ENCODE measurements at places on chromosomes 7 and 10.

- DNase-seq, result no peak
Observed at GRCh38 chr10:23075672-23076071, 19.7 kb upstream of the MSRB2 start.

DNA sequence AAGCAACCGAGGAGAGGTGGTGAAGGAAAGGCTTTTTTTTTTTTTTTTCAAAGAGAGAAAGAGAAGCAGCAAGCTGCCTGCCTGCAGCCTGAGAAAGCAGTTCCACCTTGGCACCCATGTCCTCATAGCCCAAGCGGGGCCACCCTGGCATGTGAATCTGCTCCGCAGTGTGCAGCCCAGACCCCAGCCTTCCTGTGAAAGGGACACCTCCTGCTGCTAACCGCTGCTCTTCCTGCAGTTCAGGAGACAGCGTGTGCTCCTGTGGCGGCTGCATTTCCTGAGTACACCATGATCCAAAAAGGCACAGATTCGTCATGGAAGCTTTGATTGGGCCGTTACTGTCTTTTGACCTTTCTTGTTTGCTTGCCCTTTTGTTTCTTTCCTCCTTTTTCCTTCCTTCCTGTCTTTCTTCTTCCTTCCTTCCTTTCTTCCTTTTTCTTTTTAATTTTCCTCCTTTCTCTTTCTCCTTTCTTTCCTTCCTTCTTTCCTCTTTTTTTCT is 38.1 kb downstream of the IKZF1 start:
- DNase-seq, result no peak

DNA sequence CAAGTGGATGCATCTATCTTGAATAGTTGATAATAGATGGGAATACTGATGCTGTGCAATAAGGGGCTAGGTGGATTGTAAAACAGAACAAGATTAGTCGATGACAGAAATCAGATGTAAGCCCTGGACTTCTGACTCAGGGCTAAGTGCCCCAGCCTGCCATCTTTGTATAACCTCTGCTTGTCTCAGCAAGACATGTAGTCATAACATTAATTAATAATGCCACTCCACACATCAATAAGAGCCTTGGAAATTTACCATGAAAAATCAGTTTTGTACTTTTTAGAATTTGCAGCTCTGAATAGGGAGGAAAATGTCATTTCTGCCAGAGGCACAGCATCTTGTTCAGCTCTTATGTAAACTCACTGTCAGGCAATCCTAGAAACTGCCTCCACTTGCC is 529.1 kb downstream of the PHTF2 start:
- DNase-seq, result no peak

DNA sequence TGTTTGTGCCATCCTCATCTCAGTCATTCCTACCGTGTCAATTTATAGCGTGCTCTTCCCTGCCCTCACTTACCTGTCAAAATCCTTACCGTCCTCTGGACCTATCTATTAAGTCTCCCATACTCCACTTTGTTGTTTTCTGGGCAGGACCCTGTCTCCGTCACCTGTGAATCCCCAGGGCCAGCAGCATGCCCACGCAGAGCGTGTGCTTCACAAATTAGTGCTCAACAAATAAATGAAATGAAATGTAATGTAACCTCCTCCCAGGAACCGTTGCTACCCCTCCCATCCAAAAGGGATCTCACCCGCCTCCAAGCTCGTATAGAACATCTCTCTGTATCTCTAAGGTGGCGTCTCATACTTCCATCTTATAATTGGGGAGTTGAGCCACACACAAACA is 589.9 kb upstream of the MGMT start:
- DNase-seq, result no peak

DNA sequence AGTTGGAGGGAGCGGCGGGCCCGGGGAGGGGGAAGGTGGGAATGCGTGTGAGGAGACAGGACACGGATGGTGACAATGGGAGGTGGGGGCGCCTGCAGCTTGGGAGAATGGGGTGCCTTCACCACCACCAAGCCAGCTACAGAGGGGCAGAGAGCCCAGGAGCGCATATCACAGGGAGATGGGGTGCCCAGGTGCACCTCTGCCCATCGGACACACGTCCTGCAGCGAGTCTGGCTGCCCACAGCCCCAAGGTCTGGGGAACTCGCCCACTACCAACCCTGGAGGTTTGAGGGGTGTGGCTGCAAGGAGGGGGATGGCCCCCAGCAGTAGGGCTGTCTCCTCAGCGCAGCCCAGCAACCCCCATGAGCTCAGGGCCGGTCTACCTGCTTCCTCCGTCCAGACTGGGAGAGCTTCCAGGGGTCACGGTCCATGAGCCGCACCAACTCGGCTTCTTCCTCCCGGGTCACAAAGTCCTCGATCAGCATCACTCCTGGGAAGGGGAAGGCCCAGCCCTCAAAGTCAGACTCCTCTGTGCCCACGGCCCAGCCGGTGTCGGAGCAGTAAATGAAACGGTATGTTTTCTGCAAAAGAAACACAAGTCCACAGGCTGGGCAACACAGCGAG is 5.3 kb downstream of the ALKBH4 start:
- DNase-seq, result no peak

DNA sequence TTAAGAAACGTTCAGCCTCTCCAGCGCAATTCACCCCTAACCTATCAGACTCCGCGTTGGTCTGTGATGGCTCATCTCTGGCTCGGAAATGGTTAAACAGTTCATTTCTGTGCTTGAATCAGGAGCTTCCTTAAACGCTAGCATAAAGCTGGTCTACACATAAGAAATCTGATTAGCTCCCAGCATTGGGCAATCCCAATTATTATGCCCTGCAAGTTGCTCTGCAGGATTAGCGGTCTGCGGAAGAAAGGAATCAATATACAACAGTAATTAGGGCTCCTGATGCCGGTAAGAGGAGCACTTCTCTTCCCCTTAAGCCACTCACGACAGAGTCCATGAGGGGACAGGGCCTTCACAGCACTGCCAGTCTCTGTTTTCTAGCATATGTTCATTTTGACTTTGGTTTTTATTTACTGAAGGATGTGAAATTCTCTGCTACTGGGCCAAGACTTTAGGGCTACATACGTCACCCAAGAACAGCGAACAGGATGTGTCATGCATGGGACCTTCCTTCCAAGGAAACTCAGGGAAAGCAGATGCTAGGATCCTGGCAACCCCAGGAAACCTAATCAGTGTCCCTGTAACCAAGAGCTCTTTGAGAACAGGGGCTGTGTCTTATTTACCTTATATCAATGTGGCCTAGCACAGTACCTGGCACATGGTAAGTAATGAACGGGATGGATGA is 324.4 kb downstream of the KCNMA1 start:
- no peak for DNase-seq

DNA sequence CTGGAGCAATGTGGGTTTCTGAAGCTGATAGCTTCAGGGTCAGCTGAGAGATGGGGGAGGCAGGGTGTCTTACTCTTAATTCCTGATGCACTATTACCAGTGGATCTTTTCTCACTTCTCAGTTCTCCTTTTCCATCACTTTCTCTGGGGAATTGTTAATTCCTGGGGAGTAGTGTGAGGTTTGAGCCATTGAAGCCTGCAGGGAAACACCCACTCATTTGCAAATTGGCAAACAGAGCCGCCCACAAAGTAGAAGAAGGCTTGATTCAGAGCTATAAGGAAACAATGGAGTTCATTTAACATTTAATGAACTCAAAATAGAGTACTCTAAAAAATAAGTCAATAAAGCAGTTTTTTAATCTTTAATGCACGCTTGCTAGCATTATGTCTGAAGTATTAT is 4.3 kb upstream of the TECTB start:
- no peak for DNase-seq

DNA sequence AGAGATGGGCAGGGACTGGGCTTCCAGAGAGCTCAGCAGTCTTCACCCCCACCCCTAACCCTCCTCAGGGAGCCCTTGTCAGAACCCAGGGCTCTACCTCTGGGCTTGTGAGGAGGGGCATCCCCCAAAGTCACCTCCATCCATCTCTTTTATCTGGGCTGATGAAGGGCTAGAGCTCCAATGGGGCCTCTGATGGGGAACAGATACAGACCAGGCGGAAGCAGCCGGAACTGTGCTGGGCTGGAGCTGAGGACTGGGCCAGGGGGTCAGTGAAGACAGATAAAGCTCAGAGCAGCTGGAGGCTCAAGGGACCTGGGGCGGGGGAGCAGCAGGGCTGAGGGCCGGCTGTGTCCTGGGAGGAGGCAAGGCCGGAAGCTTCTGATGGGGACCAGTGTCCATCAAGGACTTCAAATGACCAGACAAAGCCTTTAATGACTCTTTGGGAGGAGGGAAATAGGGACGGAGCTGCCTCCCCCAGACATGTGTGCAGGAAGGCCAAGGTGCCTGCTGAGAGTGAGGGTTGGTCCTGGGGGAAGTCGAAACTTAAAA is 10.2 kb downstream of the KAZALD1 start:
- DNase-seq, result no peak

DNA sequence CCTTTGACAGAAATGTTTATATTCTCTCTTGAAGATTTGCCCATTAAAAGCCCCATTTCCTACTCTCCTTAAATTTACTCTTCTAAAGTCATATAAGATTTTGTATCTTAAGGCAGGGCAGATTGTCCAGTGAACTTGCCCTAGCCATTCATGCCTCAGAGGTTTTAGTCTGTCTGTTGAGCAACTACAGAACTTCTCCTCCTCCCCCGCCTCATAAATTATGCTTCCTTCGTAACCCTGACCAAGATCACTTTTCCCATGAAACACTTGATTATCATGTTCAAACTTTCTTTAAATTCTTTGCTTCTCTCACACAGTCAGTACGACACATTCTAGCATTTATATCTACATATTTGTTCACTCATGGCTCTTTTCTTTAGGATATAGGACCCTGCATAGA is 621.3 kb downstream of the ANKRD7 start:
- DNase-seq, result no peak

DNA sequence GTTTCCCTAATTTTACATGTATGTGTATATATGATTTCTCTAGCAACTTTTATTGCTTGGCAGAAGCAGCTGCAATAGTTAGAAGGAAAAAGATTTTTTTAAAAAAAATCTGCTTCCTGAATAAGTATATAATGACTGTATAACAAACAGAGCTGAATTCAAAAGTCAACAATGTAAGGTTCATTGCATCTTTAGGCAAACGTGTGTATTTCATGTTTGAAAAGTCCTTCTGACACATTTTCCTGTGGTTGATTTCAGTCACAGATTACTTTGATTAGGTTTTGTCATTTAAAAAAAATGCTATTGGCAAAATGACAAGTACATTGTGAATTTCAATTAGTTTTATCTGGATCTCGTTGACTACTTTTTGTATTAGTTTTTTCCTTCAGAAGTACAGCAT is 231.0 kb downstream of the CSTF2T start:
- no peak for DNase-seq

DNA sequence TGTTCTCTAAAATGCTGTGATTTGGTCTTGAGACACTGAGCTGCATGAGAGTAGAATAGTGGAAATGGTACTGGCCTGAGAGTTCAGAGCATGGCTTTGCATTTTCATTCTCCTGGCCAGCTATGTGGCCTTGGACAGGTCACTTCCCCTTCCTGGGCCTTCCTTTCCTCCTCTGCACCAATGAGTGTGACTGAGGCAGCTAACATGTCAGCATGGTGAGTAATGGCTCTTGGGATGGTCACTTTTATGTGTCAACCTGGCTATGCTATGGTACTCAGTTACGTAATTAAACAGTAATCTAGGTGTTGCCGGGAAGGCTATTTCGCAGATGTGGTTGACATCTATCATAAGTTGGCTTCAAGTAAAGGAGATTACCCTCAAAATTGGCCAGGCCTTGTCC is 109.3 kb downstream of the RTKN2 start:
- DNase-seq, result no peak

DNA sequence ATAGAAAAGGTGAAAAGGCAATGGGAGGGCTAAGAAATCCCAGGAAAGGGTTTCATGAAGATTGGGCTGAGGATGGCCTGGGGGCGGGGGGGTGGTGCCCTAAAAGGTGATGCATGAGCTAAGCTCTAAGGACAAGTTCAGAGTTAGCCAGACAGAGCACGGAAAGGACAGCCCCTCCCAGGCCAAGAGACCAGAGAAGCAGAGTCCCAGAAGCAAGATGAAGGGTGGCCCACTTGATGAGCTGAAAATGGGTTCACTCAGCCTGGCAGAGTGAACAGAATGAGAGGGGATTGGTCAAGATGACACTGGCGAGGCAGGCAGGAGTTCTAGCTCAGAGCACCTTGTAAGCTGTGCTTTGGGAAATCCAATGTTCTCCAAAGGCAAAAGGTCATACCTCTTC is 89.4 kb upstream of the GPR26 start:
- no peak for DNase-seq

GRCh38 chr7:107167483-107168232 is 1.1 kb upstream of the HBP1 start:
- peak; percentile 78 for DNase-seq

GRCh38 chr7:100171840-100172239 is 3.4 kb upstream of the GAL3ST4 start:
- DNase-seq, result no peak

DNA sequence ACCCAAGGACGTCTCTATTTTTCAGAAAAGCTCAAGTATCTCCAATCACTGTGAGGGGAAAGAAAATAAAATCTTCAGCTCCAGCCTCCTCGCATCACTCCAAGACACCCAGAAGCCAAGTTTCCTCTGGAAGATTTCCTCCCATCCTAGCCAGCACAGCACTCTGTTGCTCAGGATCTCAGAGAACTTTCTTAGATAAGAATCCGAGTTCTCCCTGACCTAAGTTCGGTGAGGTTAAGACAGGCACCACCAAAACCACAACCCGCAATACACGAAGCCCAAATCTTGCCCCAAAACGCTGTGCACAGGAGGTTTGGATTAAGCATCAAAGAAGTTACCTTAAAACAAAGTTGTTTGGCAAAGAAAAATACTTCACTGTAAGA is 4.2 kb downstream of the FAM53B start:
- DNase-seq, result no peak

- DNase-seq, result no peak
Observed at GRCh38 chr7:134502463-134503371, 24.6 kb upstream of the AKR1B10 start.

DNA sequence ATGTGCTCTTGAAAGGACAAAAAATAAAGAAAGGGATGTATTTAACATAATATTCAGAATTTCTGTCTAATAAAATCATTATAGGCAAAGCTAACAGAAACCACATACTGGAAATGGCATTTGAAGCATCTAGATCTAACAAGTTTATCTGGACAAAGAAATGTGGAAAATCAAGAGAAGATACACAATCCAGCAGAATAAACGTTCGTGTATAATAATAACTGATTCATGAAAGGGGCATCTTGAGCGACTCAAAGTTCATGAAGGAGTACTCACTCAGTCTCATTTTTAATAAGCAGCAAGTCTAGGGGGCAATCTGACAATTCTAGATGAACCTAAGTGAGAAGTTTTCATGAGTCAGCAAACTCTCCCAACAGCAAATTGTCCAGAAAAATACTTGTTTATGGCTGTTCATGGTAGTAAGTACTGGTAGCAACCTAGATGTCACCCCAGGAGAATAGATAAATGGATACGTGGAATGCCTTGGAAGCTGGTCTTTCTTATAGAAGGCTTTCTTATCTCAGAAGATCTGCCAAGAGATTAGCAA is 541.8 kb downstream of the INHBA start:
- DNase-seq, result no peak
